ENCODE measurements at places on chromosomes 7 and 10. TPM values are rescaled to one million over a fixed set of nuclear protein-coding genes. Genes with fewer than 3 reads are reported as not detected.

DNA sequence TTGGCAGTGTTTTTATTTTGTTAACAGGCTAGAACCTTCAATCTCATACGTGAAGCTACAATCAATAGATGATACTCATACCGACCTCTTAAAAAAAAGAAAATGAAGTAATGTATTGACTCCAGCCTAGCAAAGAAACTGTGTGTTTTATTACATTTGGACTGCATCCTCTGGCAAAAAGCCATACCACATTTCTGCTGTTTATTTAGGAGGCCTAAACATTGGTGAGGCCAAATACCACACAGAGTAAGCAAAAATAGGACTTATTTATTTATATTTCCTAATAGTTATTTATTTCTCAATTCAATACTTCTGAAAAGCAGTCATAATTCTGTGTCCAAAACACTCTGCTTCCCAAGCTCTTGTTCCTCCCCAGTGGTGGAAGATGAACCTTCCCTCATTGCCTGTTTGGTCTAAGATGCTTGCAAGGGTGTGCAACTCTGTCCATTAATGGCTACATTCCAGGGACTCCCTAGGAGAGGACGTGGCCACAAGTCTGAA is 398.8 kb upstream of the KLF6 start:
- peak; percentile 97 for DNase-seq

Gene NME8
- total RNA-seq, result 0.79 TPM

GRCh38 chr10:75335983-75336382 is 65.6 kb downstream of the ZNF503 start:
- DNase-seq, result no peak

Gene ATOH7
- not detected for total RNA-seq

DNA sequence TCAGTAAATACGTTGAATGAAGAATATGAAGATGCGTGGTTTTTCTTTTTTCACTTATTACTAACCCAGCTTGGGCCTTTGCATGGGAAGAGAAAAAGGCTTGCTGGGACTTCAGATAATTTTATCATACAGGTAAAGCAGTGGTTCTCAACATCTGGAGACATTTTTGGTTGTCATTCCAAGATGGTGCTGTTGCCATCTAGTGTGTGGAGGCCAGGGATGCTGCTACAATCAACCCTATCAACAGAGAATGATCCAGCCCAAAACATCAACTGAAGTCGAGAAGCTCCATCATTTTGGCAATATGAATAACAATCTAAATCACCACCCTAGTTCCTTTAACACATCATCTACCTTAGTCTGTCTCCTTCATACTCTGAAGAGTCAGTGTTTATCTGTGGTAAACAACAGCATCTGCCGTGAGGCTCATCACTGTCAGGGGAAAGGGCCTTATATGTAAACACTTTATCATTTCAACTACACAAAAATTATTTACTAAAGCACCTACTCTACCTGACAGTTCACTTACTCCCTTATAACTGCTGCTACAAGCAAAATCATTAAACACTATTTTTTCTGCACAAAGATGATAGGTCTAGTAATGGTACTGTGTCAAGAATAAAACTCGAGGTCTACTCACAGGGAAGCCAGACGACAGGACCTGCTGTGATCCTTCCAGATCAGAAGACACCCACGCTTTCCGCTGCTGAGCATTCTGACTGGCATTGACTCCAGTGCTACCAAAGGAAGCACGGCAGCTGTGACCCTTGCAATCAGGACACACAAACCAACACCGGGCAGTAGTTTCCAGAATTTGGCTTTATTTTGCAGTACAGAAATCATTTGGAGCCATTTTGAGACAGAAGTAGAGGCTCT is 48.6 kb downstream of the GDI2 start:
- no peak for DNase-seq

DNA sequence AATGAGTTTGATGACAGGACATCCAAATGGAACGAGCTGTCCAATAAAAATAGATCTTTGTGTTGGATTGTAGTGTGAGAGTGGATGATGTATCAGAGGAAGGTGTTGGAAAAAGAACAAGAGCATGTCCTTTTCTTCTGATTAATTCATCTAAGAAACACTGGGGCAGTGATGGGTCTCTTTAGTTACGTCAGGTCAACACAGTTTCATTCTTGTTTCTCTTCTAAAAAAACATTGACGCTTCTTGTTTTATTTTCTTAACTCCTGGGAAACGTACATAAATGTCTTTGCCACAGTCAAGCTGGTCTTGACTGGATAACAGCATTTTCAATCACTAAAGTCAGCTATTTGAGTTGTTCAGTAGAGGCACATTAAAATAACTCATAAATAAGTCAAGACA is 67.0 kb downstream of the PPP1R9A start:
- DNase-seq, result no peak

DNA sequence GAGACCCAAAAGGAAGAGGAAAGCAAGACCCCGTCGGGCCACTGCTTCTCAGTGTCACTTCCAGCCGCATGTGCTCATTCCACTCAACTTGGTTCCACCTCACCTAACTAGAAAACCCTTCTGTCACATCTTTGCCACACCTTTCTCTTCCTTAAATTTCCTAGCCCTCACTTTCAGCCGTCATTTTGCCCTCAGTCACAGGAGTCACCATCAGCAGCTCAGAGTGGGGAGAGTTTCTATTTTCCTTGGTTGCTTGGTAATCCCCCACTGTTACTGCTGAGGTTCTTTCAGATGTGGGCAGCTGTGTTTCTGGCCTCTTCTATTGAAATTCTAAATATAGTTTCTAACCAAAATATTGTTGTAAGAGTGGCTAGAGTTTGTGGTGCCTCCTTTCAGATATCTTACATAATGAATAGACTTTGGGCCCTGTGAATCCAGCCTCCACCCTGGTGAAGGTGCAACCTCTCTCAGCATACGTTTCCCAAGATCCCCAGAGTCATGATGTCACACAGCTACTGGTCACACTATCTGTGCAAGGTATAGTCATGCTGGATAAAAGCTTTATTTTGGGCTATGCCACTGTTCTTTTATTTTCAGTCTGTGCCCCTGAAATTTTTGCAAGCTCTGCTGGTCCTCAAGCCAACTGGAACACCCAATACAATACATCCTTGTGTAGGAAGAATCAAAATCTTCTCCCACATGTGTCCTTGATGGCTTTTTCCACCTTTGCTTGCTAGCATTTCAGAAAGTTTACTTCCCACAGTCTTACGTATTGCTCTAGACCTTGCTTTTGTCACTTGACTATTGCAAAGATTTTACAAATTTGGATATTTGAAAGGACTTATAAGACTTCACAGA is 9.2 kb downstream of the AGBL3 start:
- DNase-seq, result no peak

GRCh38 chr10:71719464-71720201 is at the start of gene C10orf105:
C10orf105 (minus strand) TSS chr10:71719778; CDS start chr10:71716337, 3,441 bp downstream.
- no peak for DNase-seq

- no peak for DNase-seq
Observed at GRCh38 chr10:23742368-23742767, 303.5 kb downstream of the OTUD1 start.

DNA sequence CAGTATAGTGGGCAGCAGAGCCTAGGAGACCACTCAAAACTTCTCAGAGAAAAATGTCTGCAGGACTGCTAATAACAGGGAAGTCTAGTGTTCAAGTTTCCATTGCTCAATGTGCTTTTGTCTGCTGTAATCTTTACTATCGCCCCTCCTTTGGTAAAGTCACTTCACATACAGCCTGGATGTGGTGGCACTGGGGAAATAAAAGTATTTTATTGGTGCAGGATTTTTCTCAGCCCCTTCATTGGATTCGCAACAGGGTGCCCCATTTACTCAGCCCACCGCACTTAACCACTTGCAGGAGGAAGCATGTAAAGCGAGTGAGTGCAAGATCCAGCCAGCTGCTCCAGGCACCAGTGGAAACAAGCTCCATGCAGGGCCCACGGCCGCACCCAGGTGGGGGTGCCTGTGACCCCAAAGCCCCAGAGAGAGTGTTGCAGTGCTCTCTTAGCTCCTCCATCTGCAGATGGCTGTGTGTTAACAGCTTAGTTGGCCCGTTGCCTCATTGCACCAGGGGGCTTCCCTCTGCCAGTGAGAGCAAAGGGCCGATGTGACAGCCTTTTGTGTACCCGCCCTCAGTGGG is 163.5 kb upstream of the TMEM72 start:
- DNase-seq, result no peak

GRCh38 chr7:96786261-96786997 is 76.8 kb upstream of the SEM1 start:
- no peak for DNase-seq

Gene ACTR3C
- 6.3 TPM for total RNA-seq

GRCh38 chr7:23546897-23547572 is 15.3 kb upstream of the TRA2A start:
- peak; percentile 88 for DNase-seq

- no peak for DNase-seq
Observed at GRCh38 chr10:68989317-68989990, 851 bp downstream of the KIFBP start.

DNA sequence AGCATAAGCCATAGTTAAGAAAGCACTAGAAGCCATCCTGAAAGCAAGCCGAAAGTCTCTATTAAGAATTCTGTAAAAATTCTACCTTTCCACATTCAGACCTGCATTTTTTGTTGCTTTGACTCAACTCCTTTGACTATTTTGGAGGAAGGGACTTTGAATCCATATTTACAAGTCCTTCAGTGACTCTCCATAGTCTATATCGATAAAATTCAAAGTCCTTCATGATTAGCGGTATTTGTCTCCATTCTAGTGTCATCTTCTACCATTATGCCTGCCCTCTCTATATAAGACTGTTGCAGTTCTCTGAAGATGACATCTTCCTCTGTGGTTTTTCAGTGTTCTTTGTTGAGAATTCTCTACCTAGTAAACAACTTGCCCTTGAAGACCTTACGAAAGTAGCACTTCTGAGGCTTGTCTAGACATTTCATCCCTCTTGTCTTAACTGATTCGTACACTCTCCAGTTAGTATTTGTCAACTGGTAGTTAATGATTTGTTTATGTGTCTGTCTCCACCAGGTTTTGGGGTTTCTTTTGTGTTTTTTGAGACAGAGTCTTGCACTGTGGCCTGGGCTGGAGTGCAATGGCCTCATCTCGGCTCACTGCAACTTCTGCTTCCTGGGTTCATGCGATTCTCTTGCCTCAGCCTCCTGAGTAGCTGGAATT is 1.7 kb downstream of the CCSER2 start:
- no peak for DNase-seq

GRCh38 chr7:135803143-135803542 is 54.5 kb upstream of the FAM180A start:
- no peak for DNase-seq

Gene FOXI2
- total RNA-seq, result 0.20 TPM

DNA sequence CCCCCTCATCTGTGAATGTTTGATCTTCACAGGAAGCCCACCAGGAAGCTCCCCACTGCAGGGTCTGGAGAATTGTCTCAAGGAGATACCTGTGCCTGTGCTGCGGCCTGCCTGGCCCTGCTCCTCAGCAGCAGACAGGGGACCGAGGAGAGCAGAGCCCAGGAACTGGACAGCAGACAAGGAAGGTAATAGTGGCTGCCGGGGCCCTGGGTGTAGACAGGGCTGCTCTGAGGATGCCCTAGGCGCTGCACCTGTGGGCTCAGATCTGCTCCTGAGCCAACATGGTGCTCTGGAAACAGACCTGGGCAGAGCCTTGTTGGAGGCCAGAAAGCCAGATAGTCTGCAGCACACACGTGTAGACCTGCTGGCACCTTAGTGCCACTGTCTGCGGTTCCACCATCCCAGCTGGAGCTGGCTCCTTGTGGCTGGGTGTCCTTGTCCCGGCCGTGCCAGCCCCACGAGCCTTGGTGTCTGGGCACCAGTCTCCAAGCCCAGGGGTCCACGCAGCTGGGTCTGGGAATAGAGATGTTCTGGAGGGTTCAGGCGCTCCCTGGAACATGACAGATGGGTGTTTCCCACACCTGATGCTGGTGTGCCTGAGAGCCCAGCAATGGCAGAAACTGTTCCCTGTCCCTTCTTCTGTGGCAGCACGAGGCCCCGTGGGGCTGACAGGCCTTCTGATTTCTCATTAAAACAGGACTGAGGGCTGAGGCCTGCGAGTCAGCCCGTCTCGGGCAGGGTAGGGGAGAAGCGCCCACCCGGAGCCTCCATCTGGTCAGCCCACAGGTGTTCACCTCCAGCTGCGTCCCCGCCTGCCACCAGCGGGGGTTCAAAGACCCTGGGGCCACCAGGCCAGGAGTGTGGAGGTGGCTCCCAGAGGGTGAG is 44.7 kb downstream of the ZNF467 start:
- no peak for DNase-seq

Gene TMEM229A
- not detected for total RNA-seq

DNA sequence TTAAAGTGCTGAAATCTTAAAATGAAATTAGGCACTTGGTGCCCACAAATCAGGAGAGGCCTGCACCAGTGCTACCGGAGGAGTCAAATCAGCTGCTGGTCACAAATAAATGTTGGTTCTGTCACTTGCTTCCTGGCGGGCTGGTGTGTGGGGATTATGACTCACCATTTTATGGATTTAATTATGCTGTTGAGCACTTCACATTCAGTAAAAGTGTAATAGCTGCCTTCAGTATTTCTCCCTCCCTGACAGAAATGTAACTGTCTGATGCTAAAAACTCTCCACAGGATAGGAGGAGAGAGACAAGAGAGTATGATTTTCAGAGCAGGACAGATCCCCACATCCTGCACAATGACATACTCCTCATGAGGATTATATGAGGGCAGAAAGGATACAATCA is 186.0 kb downstream of the JAZF1 start:
- peak; percentile 82 for DNase-seq

Gene NPTX2
- 2.4 TPM for total RNA-seq

Gene NPC1L1
- 0.30 TPM for total RNA-seq

- no peak for DNase-seq
Observed at GRCh38 chr7:145497911-145498525, 618.6 kb upstream of the CNTNAP2 start.

GRCh38 chr10:52566471-52567246 is 205.9 kb downstream of the MBL2 start:
- peak; percentile 9 for DNase-seq

Gene ZSCAN25
- total RNA-seq, result 11.8 TPM
